ENCODE measurements at places on chromosomes 16 and 17. TPM values are rescaled to one million over a fixed set of nuclear protein-coding genes. Genes with fewer than 3 reads are reported as not detected.

Gene FA2H
- total RNA-seq = not detected

Gene KRTAP16-1
- not detected for total RNA-seq

Gene TSPAN10
- 2.0 TPM for total RNA-seq

Gene HSPB9
- not detected for total RNA-seq

Gene OTOA
- not detected for total RNA-seq

Gene GRAPL
- total RNA-seq = not detected

Gene TP53TG3F
- not detected for total RNA-seq

Gene P2RX5
- 7.8 TPM for total RNA-seq

Gene CALB2
- total RNA-seq = not detected

Gene SLC25A39
- total RNA-seq = 92.5 TPM

Gene SYNGR3
- total RNA-seq = 1.1 TPM

Gene TNFRSF17
- total RNA-seq = not detected

Gene ORMDL3
- 40.4 TPM for total RNA-seq

Gene LRRC46
- under 0.01 TPM for total RNA-seq

Data from myometrial cell (primary cell).